CD8-positive, alpha-beta memory T cell (primary cell): ENCODE measurements at places on chromosomes 5 and 9. TPM values are rescaled to one million over a fixed set of nuclear protein-coding genes. Genes with fewer than 3 reads are reported as not detected.

Gene PCDHA12
- total RNA-seq = not detected

Gene PCDHB8
- not detected for total RNA-seq

Gene CDX1
- total RNA-seq = not detected

DNA sequence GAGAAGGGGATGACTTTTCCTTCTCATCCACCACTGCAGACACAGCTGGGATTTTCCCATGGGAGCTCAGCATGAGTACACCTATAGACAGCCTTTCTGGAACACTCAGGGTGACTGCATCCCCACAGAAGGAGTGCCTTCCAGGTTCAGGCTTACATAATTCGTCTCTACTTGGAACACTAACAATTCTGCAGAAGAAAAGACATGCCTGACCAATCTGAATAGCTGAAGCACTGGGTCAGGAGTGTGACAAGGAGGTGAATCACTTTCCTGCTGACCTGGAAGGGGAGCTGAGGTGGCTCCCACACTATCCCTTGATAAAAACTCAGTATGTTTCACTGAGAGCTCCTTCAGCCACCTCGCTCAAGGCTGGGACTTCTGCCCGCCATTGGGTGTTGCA, 425.3 kb downstream of the TLR4 start:
- no peaks in the 10 kb centered on the region for H3K4me1 ChIP-seq
- no peak for DNase-seq
- no peaks in the 10 kb centered on the region for H3K27me3 ChIP-seq

Gene GLRX
- total RNA-seq = 25.0 TPM

- no peaks in the 10 kb centered on the region for H3K36me3 ChIP-seq
- H3K4me3 ChIP-seq = no peak overlapping the region
- DNase-seq = no peak
- no peak overlapping the region for H3K27ac ChIP-seq
These were observed 232.9 kb downstream of the SYK start for GRCh38 chr9:91034521-91034920.
